ENCODE measurements at places on chromosomes 2 and 18.

DNA sequence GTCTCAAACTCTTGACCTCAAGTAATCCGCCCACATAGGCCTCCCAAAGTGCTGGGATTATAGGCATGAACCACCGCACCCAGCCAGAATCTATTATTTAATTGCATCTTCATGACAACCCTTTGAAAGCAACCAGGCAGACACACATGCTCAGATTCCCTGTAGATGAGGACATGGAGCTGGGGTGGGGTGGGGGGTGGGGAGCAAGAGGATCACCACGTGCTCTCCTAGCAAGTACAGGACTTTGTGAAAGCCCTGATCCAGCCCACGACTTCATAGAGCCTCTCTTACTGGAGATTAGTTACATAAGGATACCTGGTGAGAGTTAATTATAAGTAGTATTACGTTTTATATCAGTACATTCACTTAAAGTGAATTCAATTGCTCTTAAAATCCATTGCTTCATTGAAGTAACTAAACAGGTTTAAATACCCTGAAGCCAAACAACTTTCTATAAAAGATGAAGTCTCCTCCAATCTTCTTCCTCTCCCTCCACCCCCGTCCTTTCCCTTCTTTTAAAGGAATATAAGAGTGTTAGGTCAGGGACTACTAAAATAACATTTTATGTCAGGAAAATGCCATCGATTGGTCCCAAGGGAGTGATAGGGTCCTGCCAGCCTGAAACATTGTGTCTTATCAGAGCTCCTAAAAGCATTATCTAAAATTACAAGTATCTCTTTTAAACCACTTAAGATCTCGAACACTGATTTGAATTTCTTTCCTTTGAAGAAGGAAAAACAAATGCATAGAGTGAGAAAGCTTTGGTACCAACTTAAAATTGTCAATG is 123.9 kb downstream of the EPHA4 start:
- no peak for DNase-seq

- no peak for DNase-seq
These were observed 10.1 kb downstream of the ZNF521 start for GRCh38 chr18:25341831-25342230.

DNA sequence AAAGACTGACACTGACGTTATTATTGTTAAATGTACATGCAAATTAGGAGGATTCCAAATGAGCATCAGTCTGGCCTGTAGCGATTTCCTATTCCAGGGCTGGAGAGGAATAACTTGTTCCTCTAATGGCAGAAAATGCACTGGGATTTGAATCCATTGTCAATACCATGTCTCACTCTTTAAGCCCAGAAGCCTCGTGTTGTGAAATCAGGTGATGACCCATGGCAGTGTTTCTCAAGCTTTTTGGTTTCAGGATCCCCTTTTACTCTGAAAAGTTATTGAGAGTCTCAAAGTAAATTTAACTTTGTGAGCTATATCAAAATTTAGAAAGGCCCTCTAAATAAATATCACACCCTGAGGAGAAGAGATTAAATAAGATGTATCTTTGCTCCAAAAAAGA is 279.2 kb downstream of the GALR1 start:
- DNase-seq, result no peak

GRCh38 chr18:68034296-68034695 is 517.8 kb upstream of the DSEL start:
- no peak for DNase-seq

- DNase-seq, result no peak
These were observed 82.0 kb downstream of the MREG start for GRCh38 chr2:215931256-215931903.

DNA sequence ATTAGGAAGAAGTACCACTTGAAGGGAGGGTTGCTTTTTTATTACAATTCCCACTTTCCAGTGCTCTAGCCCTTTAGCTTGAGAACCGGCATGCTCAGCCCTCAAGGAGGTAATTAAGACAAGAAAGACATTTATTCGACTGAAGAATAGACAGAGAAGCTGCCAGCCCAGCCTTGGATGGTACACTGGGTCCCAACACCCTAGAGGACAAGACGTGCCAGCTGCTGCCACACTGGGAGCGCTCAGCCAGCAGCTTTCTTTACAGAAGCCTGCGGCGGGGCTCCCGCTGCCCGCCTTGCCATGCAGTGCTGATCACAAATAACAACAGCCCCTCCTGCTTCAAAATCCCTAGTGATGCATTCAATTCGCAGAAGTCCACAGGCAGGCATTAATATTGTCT is 746.3 kb upstream of the RAB6C start:
- DNase-seq, result no peak

DNA sequence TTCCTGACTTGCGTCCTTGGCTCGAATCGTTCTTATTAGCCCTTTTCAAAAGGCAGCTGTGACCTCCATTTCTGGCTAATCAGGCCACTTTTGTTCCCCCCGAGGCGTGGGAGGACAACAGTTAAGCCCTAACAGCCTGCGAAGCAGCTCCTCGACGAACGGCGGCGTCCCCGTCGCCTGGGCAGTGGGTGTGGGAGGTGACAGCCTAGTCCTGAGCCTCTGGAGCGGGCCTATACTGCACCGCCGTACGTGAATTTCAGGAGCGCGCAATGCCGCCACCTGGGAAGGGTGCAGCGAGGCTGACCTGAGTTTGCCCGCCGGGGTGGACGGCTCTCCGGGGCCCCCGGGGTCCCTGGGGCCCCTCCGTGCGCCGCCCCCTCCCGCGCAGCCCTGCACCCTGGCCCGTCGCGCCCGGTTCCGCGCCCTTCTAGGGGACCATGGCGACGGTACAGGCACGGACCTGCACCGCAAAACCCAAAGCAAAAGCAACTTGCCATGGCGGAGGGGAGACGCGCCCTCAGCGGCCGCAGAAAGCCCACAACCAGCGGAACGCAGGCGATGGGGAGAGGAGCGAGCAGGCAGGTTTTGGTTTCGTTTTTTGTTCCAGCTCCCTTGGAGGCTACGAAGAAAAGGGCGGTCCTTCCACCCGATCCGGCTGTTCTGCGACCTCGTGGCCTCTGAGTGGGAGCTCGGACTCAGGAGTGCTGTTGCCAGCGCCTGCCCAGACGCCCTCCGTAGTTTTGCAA is at the start of gene RBM43:
Gene RBM43 (minus strand): TSS at position 633 of the 746 bp plus-strand sequence. CDS start 136 bp downstream, at position 497.
- DNase-seq, result peak; percentile 45

GRCh38 chr2:30968660-30969397 is 161.6 kb upstream of the CAPN13 start:
- no peak for DNase-seq

DNA sequence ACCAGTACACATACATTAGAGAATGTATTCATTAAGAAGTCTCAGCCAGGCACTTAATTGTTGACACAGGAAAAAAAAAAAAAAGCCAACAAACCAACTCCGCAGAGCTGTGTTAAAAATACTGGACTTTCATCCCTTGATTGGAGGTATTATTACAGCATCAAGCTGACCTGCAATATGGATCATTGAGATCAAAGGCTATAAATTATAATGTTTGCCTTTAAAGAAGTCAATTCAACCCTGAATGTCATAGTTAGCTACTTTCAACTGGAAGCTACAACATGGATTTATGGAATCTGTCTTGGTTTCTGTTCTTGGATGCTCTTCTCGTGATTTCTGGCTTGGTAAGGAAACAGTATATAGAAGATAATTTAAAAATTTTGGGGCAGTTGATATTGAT is at the start of gene MEP1B:
Gene MEP1B (plus strand): TSS at position 250 of the 400 bp plus-strand sequence. CDS start 32 bp downstream, at position 282.
- DNase-seq, result no peak

DNA sequence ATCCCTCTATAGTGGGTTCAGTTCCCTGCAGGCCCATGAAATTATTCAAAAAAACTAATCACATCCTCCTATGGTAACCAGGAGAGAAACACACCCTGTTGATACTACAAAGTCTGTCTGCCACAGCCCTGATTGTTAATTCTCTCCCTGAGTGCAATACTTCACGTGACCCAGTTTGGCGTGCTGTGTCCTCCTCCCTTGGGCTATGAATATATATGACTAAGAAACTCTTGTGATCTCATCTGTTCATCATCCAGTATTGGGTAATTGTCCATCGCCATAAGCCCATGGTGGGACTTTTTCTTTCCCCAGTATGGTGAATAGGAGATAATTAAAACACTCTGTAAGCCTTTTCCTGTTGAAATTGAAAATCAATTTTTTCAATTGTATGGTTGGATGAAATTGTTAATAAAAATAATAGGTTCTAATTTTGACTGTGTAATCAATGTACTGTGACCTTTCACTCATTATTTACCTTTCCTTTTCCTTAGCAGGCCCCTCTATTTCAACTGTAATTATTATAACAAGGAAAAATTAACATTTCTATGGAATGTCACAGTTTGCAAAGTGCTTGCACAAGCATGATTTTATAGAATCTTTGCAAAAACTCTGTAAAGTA is 1822.6 kb downstream of the SUCLG1 start:
- no peak for DNase-seq

- no peak for DNase-seq
These were observed 144.4 kb upstream of the RNF152 start for GRCh38 chr18:62037012-62037742.

DNA sequence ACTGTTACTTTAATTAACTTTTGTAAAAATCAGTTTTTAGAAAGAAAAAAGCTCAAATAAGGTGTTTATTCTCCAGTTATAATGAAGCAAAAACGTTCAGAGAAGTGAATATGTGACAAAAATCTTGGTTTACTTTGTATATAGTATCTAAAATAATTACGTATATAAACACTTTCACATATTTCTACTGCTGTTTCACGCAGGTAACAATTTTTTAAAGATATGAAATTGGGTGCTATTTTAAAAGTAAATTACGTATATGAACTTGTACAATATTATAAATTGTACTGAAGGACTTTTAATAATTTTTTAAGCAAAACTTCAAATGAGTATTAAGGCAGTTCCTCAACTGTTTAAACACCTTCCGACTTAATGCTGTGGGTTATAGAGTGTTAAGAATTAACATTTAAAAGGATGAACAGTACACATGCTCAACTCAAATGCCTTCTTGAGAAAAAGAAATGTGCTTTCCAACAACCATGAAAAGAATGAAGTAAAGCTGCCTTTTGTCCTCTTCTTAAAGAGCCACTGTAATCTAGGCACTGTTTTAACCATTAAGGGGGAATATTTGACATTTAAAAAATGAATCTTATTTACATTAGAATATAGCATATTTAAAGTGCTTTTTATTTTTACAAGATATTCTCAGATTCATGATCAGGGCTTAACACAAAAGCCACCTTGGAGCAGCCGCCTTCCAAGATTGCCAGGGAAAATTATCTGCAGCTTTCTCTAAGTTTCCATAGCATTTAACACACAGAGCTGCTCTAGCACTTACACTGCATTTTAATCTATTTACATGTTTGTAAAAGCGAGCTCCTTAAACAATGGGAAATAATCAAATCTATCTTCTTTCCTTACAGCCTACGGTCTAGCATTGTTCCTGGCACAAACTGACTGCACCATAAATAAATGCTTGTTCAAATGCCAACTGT is 56.5 kb upstream of the CDKL4 start:
- no peak for DNase-seq

DNA sequence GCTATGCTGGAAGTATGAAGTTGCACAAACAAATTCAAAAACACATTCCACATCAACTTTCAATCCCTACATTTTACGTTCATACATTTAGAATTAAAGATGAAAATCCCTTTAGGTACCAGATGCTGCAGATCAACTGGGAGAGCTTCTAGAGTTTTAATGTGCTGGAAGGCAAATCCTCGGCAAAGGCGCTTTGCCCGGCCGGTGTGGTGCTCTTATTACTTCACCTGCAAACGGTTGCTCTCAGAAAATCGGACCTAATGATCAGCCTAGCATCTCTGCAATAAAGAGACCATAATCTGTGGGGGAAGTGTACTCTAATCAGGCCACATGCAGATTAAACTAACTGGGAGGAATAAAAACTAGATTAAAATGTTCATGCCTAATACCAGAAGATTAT is 513.8 kb downstream of the ZEB2 start:
- DNase-seq, result no peak

DNA sequence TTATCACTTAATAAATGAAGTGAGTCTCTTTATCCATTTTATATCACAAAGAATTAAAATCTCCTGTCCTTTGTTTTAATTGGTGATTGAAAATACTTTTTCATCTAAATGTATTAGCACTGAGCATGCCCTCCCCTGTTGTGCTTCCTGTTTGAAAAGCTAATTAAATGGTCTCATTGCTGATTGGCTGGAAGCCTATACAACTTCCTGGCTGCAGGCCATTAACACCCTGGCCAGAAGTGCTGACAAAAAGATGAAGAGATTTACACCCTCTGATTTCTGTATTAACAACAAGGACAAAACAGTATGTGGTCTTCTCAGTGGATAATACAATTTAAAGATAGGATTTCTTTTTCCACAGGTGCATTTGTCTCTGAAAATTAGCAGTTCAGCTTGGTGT is 548.0 kb downstream of the DCC start:
- DNase-seq, result no peak

DNA sequence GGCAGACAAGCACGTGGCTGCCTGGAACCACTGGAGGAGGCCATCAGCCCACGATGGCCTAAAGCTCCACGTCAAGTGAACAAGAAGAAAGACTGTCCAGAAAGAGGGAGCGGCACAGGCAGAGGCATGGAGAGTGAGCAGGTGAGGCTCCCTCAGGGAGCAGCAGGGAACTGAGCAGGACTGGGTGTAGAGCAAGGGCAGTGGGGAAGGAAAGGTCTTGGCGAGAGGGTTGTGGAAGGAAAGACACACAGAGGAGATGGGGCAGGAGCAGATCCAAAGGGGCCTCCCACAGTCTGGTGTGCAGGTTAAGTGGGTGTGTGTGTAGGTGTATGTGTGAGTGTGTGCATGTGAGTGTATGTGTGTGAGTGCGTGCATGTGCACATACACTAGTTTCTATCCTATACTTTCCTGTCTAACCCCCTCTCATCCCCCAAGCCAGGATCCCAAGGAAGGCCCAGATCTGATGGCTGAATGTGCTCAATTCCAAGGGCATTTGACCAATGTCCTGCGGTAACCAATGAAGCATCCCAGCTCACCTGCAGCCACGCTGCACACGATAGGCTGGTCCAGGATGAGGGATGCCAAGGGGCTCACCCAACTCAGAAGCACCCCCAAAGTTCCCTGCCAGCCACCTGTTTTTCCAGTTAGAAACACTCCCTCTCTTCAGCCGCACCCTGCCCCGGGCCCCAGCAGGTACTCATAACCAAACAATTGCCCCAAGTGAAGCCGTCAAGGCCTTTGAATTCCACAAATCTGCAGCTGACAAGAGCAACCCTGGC is 262.5 kb upstream of the RAB6C start:
- no peak for DNase-seq

DNA sequence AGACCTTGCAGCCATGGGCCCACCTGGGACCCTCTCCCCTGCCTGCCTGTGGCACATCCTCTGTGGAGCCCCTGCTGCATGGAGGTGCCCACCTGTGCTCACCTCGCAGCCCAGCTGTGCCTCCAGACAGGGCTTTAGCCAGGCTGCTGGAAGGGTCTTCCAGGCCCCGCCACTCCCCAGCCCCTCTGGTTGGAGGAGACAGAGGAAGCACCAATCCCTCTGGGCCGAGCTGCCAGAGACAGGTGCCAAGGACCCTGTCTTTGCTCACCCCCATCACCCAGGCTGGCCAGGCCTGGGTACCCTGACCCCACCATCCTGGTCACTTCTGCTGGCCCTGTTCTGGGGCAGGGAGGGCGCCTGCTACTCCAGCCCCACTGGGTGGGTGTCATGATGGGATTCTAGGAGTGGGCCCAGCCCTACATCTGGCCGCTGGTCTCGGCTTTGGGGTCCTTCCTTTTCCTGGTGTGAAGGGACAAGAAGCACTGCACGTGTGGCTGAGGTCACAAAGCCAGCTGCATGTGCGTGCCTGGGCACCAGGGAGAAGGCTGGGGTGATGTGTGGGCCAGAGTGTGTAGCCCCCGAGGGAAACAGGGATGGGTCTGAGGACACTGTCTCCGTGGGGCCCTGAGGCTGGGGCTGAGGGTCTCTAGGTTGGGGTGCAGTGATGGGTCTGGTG is 9.3 kb upstream of the NEU4 start:
- DNase-seq, result no peak

Data from stimulated activated CD4-positive, alpha-beta T cell treated with anti-CD3 and anti-CD28 coated beads, TNF-alpha, amount 100 ng/mL, for 1 hour (primary cell).